ENCODE measurements at places on chromosomes 5 and 9.

GRCh38 chr5:63500242-63500641, 462.0 kb downstream of the HTR1A start:
- DNase-seq = no peak

DNA sequence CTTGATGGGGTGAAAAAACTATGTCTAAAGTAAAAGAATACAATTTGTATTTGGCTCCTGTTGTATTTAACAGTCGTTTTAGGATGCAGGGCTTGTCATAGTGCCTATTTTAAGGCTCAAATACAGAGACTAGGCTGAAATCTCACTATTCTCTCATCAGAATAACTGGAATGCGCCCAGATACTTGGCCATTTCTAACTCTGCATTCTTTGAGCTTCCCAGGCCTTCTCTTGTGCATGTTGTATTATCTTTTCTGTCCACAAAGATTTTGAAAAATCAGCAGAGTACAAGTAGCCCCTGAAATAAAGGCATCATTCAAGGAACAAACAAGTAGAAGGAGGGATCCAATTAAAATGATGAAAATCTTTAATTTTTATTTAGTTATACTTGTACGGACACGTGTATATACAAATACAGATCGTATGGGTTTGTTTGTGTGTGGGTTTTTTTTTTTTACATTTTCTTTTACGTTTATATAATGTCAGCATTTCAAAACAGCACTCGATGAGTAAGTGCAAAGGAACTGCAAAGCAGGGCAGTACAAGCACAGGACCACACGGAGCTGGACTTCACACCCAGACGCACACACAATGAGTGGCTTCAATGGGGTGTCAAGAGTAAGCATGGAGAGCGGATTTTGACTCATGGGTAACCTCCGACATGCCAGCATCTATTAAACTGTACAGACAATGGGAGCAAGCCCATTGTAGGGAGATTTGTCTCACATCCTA, 294.0 kb downstream of the EFNA5 start:
- DNase-seq = no peak

GRCh38 chr9:129597355-129598088, 23.4 kb downstream of the C9orf50 start:
- no peak for DNase-seq

DNA sequence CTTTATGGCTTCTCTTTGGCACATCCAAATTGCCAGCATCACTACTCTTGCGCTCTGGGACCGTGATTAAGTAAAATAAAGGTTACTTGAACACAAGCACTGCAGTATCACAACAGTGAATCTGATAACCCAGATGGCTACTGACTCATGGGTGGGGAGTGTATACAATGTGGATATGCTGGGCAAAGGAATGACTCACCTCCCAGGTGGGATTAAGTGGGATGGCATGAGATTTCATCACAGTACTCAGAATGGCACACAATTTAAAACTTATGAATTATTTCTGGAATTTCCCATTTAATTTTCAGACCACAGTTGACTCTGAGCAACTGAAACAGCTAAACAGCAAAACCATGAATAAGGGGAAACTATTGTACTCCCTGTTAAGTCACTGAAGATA, 4.3 kb downstream of the GFM2 start:
- no peak for DNase-seq

DNA sequence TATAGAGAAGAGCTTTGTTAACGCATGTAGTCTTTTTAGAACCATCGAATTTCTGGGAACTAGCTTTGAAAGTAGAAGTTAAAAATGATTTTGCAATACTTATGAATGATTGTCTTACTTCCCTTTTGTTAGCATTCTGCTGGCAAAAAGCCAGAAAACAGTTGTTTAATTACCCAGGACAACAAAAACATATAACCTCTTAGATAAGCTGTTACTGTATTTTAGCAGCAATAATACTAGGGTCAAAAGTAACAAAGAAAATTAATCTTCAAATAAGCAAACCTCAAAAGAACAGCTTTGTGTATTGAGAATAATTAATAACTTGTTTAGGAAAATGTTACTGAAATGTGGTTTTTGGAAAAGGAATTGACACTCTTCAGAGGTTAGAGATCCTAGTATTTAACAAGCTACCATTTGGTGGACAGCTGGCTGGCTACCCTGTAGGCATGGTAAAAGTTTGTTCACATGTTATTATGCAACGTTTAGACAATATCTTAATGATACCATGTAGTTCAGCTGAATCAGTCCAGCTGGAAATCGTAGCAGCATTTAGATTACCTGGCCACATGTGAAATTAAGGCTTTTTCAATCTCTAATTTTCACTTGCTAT, 3.8 kb downstream of the FGF10 start:
- no peak for DNase-seq

DNA sequence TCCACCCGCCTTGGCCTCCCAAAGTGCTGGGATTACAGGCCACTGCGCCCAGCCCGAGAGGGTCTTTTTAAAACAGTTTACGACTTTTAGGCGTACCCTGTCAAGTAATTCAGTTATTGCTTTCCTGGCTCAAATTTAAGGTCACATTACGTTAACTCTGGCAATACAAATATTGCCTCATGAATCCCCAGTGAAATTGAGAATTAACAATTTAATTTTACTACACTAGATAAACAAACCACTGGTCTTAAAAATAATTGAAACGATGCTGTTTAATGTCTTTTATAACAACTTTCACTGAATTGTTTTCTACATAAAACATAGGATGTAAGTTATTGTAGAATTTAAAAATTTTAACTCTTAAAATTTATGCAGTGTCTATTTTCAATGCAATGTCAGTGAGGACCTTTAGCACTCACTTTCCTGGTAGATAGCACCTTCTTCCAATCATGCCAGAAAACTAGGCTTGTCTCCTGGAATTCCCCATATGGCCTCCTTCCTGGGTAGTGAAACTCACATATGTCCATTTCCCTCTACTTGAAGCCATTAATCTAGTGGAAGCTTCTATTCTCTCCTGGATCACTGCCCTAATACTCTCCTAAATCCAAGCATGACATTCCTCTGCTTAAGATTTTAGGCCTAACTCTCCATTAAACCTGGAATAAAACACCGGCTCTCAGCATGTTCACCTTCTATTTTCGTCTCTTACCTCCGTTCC, 13.5 kb downstream of the BASP1 start:
- no peak for DNase-seq

Measured in iPS DF 6.9 (cell line).